Stimulated activated CD4-positive, alpha-beta T cell treated with anti-CD3 and anti-CD28 coated beads, Interleukin-2, amount 100 ng/mL, for 24 hours (primary cell): ENCODE measurements at places on chromosomes 1 and 21.

- no peak for DNase-seq
These were observed 395.9 kb downstream of the NCAM2 start for GRCh38 chr21:21394064-21394463.

DNA sequence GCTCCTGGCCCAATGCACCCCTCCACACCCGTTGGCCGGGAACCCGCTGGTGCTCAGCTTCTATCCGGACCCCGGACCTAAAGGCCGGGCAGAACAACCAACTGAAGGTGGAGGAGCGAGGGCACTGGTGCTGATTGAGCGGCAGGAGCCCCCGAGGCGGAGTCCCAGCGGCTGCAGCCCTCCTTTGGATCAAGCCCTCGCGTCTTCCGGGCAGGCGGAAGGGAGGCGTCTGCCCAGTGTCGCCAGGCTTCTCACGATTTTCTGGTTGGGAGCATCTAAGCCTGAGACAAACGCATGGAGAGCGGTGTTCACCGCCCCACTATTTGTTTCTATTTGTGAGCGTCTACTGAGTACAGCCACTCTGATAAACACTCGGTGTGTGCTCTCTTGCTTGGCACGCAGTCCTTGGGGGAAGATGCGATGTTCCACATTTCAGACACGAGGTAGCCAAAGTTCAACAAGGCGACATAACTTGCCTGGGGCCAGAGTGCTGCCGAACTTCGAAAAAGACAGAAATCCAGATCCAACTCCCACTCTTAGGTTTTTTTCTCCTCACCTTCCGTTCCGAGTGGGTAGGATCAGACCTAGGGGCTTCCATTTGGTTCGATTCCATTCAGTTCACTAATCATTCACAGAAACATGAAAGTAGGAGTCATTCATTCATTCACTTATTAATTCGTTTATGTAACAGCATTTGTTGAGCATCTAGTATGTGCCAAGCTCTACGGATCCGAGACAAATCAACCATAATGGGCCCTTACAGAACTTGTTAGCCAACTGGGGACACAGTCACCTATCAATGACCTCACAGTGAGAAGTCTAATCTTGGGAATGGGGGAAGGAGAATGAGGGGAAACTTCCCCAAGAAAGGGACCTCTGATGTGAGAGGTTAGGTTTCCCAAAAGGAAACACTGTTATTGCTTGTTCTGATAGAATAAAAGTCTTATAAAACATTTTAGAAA lies 4.9 kb upstream of the DMRTA2 start:
- DNase-seq = no peak

DNA sequence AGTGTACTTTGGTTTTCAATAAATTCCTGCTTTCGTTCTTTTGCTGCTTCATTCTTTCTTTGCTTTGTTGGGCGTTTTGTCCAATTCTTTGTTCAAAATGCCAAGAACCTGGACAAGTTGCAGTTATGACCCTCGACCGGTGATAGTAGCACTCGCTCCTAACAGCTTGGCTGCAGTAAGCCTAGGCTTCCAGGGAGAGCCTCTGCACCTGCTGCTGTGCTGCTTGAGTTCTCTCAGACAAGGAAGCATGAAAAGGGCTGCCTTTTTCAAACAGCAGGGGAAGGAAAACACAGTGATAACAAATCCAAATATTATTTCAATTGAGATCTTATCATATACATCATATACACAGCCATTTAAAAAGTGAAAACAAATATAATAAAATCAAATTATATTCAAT lies 12.8 kb upstream of the RIPK4 start:
- DNase-seq = no peak

DNA sequence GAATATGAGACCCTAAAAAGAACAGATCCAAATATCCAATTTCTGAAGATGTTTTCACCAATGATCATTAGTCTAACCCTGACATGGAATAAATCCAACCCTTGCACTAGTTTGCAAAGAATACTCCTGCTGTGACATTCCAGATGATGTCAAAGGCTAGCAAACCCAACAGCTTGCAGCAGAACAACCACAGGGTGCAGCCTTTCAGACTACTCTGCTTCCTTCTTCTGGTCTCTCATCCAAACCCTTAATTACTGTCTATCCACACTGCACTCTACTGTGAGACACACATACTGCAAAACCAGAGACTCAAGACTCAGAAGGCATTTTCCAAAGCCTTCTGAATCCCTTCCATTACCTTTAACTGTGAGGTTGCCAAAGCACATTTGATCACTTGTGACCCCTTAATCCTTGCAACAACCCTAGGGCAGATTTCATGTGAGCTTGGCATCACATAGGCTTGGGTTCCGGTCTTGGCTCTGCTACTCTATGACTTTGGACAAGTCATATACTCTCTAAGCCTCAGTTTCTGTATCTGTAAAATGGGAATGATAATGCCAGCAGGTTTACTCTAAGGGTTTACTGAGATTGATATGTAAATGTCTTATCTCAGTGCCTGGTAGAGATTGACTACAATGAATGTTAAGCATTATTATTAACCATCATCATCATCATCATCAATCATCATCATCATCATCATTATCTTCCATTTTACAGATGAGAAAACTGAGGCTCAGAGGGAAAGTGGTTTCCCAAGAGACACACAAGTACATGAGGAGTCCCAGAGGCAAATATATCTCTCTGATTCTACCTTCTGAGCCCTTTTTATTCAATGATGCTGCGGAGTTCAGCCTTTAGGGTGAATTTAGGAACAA lies 94.5 kb downstream of the SYF2 start:
- DNase-seq = no peak

- DNase-seq = no peak
These were observed 66.1 kb downstream of the TENT5C start for GRCh38 chr1:117671781-117672501.

DNA sequence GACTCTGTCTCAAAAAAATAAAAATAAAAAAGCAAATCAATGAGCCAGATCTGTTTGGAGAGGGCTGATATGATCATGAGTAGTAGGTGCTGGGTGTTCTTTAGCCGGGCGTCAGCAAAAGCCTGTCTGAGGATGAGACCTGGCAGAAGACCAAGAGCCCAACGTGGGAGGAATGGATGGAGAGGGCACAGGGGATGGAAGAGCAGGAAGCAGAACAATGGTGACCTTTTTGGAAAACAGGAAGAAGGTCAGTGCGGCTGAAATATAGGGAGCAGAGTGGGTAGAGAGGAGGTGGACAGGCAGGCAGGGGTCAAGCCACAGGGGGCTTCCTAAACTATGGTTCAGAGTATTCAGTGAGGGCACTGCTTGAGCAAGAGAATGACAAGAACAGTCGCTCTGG lies 30.9 kb downstream of the VWA5B1 start:
- DNase-seq = no peak

DNA sequence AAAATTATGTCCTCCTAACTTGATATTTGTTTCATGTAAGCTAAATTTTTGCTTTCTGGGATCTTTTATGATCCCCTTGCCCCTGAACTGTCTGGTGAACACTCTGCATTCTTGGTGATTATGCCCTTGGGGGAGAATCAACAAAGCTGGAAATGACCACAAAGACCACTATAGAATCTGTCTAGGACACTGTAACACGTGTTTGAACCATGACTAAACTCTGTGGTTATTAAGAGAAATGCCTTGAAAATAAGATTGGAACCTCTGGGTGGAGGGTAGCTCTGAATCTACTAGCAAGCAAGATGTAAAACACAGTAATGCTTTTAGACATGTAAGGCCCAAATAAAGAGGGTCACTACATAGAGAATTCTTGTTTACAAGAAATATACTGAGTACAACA lies 237.5 kb downstream of the HMCN1 start:
- no peak for DNase-seq

DNA sequence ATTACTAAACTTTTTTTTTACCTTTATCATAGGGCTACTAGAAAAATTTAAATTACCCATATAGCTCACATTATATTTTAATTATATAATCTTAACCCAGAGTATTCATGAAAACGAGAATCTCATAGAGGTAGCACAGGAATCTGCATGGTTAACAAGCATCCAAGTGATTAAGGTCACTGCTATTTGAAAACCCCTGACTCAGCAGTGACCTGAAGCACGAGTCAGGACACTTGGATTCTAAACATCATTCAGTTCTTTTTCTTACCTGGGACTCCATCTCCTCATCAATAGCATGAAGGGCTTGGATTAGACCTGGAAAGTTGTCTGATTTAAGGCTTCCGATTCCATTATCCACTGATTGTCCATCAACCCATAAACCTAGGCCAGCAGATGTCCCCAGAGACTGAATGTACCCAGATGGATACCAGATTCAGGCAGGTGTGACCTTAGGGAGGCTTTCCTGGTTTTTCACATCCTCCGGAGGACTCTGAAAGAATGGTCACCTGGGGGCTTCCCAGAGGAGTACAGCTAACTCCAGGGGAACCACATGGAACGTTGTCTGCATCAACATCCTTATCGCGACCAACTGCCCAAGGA lies 174.3 kb downstream of the SETD4 start:
- DNase-seq = no peak

DNA sequence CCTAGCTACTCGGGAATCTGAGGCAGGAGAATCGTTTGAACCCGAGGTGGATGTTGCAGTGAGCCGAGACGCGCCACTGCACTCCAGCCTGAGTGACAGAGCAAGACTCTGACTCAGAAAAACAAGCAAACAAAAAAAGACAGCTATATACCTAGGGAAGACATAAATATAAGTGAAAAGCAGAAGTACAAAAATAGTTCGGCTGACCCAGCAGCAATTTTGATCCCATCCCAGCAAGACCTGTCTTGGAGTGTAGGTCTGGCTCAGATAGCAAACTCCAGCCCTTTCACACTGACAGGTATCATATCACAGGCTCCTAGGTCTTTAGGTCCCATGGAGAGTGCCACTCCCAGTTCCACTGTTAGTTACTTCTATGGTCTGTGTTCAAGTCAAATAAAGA lies 14.6 kb downstream of the MTX1 start:
- DNase-seq = no peak

GRCh38 chr1:25996966-25997827 lies 666 bp downstream of the PAFAH2 start:
- no peak for DNase-seq

DNA sequence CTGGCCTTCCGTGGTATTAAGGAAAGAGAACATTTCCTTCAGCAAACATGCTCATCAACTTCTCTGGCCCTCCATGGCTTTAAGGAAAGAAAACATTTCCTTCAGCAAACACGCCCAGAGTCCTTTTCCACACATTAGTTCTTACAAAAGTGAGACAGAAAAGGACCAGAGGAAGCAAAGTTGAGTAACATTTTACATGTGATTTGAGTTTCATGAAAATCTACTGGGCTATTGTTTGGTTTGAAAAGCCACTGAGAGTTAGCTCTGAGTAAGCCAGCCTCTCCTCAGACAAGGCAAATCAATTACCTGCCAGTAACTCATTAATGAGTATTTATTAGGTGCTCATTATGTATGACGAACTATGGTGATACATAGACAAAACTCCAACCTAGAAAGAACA lies 78.0 kb downstream of the NID1 start:
- DNase-seq = no peak

DNA sequence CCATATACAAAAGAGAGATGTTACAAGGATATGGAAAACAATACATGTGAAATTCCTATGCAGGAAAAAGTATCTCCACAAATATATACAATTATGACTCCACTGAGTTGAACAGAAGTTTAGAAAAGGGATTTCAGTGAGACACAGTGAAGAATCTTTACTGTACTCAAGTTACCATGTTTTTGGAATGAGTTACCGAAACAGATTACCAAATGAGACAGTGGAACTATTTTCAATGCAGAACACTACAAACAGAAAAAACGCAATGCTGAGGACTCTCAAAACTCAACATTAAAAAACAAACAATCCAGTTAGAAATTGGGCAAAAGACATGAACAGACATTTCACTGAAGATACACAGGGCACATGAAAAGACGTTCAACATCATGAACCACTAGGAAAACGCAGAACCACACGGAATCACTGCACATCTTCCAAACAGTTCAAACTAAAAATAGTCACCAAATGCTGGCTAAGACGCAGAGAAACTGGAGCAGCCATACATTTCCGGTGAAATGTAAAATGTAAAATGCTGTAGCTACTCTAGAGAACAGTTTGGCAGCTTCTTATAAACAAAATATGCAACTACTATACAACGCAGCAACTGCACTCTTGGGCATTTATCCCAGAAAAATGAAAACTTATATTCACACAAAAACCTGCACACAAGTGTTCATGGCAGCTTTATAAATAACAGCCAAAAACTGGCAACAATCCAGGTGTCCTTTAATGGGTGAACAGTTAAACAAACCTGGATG lies 118.7 kb downstream of the UBR4 start:
- no peak for DNase-seq

DNA sequence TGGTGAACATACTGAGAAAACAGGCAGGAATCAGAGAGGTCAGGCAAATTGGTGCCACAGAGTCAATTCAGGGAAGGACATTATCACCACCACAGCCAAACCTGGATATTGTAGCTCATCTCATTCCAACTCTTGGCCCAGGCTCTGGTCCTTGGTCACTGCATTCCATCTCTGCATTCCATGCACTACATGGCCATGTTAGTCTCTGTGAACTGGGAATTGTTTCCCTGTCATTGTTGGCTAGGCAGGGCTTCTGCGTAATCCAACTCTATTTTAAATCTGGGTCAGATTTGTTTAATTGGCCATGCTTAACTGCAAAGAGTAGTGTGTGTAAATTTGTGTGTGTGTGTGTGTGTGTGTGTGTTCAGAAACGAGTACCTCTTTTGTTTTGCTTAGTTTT lies 837.6 kb upstream of the ADAMTS5 start:
- DNase-seq = no peak

DNA sequence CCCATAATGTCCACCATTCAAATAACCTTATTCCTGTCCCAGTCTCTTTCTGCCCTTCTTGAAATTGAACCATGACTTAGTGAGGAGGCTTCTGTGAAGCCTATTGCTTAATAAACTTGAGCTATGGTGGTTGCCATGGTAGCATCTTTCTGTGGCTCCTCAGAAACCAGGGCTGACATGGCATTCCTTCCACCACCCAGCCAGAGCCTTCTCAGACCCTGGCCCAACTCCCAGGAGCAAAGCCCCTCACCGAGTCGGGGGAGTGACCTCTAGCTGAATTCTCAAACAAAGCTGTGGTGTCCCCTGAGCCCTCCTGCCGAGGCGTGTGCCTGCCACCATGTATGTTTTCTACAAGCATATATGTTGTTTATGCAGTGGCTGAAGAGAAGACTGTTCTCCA lies 259.1 kb downstream of the CACNA1E start:
- DNase-seq = no peak

DNA sequence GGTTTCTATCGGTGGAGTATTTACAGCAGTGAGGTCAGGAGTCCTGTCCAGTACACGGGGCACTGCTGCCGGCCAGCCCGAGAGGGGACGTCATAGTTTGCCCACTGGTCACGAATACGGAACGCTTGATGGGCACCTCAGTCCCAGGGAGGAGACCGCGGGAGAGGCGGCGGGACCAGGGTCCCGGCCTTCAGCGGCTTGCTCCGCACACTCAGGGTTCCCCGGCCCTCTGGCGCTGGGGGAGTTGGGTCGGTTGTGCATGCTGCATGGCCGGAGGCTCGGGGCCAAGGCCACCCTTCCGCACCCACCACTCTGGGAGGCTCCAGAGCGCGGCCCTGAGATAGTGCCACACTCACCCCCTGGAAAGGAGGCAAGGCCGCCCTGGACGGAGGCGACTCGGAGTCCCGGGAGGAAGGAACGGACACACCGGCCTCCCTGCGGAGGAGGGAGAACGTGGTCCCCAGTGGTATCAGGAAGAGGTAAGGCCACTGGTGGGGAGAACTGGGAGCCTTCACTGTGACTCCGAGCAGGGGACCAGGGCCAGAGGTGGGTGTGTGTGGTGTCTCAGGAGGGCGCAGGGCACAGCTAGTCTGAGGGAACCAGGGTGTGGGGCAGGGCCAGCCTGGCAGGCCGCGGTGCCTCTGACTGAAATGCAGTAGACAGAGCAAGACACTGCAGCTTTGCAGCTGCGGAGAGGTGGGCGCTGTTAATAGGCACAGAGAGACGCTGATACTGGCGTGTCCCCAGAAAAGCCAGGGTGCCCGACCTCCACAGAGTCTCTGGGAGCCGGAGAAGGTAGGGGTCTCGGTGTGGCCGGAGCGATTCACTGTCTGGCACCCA lies 28.6 kb upstream of the PRSS38 start:
- DNase-seq = no peak
